ENCODE measurements at places on chromosomes 16 and 17.

DNA sequence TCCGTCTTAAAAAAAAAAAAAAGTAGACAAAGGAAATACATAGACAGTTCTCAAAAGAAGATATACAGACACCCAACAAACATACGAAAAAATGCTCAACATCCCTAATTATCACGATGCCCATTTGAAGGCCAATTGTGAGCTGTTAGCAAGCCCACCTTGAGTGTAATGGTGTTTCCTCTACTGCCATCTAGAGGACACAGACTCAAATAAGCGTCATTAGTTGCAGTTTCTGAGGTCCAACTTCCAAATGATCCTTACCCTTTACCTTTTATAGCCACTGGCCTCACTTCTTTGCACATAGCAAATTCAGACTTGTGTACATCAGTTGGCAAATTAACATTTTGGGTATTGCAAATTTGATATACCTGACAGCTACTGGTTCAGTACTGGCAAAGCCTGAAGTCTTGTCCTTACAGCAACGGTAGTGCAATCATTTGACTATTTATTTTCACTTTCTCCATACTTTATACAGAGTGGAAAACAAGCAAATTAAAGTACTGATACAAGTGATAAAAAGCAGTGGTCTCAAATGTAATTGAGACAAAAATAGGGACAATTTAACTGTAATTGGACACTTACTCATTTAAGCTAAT lies 536.3 kb upstream of the EEF2KMT start:
- no peak for DNase-seq

- no peak for DNase-seq
Observed at GRCh38 chr17:71987634-71988033, 133.2 kb upstream of the SOX9 start.

DNA sequence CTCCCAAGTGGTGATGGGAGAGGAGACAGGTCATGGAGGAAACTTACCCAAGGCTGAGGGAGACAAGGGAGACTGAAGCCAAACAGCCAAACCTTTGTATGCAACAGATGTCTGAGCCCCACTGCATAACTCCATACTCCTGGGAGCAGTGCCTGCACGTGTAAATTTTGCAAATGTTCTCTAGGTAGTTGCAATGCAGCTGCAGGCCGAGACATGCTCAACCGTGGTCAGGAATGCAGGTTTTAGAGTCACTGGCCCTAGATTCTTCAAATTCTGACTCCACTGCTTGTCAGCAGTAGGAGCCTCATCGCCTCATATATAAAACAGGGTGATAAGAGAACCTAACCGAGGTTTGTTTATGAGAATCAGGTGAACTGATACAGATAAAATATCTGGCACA lies 11.5 kb downstream of the DYNLRB2 start:
- no peak for DNase-seq

- DNase-seq, result peak; percentile 52
Observed at GRCh38 chr17:49880291-49881053, 32.6 kb upstream of the TAC4 start.

GRCh38 chr16:50265716-50266336 lies 525 bp upstream of the ADCY7 start:
- peak; percentile 32 for DNase-seq

GRCh38 chr16:26344240-26344776 lies 652.5 kb downstream of the HS3ST4 start:
- DNase-seq, result no peak

DNA sequence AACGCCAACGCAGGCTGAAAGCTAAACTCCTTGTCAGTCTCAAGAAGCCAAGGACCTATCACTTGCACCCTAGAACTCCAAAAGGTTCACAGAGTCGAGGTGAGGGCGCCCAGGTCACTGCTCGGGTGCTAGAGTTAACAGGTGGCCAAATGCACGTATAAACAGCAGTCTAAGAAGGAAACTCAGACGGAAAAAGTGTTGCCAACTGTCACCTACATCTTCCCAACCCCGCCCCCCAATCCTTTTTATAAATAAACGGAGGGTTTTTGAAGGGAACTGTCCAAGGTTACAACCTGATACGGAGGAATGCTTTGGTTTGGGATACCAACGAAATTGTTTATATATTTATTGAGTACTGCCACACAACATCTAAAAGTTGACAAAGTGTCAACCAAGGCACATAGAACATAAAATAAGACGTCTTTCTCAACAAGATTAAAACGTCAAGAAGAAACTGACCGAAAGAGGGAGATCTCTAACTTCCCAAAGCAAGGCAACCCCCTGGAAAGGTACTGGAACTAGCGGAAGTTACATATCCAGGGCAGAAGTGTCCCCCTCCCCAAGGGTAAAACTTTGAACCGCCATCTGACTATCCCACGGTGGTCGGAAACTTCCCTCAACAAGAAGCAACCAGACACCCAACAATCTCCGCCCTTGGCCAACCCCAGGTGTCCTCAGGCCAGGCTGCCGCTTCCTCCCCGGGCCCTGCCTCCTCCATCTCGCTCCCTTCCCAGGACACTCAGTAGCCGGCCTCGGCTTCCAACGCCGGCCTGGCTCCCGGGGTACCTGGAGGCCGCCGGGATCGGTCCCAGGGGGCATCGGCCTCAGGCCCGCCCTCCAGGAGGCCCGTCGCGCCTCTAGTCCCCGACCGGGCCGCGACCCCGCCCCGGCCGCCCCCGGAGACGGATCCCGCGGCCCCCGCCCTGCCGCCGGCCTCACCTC lies 982 bp downstream of the SPAG9 start:
- peak; percentile 24 for DNase-seq

DNA sequence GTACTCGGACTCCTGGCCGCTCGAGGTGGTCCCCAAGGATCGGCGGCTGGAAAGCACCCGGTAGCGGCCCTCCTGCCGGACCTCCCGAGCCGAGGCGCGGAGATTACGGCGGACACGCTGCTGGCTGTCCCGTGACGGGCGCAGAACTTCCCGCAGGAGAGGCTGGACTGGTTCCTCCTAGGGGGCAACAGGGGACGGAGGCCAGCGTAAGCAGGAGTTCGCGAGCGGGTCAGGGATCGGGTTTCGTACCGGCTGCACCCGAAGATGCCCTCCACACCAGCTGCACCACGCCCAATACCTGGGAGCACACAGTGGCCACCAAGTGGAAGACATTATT lies 341 bp downstream of the SLC7A6OS start:
- no peak for DNase-seq

GRCh38 chr17:79087428-79088143 lies 13.0 kb downstream of the ENGASE start:
- DNase-seq, result peak; percentile 64

- DNase-seq, result no peak
Observed at GRCh38 chr16:22751685-22752084, 62.3 kb upstream of the HS3ST2 start.

DNA sequence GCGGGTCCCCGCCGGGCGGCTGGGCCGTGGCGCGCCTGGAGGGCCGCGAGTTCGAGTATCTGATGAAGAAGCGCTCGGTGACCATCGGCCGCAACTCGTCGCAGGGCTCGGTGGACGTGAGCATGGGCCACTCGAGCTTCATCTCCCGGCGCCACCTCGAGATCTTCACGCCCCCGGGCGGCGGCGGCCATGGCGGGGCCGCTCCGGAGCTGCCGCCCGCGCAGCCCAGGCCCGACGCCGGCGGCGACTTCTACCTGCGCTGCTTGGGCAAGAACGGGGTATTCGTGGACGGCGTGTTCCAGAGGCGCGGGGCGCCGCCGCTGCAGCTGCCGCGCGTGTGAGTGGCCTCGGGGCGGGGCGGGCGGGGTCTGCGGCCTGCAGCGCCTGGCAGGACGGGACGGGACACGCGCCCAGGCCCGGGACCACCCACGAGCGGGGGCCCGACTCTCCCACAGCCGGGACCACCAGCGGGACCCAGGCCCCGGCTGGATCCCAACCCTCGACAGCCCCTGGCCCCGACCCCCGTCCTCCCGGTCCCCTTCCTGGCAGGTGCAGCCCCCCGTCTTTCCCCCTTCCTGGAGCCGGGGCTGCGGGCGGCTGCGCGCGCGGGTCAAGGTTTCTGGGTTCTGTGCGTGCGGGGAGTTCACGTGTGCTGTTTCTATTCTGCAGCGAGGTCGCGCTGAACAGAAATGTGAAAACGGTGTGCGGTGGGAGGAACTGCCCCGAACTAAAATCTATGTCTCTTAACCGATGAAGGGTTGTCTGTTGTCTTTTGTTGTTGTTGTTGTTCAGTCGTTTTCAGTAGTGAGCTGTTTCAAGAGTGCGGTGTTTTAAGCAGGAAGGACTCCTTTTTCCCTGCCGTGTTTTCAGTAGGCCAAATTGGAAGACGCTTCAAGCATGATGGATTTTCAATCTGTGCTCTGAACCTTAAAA lies 705 bp downstream of the FOXK2 start:
- DNase-seq, result peak; percentile 40

GRCh38 chr17:18093616-18094408 lies 6.1 kb downstream of the DRG2 start:
- no peak for DNase-seq

- no peak for DNase-seq
Observed at GRCh38 chr16:67814567-67814966, 7.9 kb downstream of the TSNAXIP1 start.

DNA sequence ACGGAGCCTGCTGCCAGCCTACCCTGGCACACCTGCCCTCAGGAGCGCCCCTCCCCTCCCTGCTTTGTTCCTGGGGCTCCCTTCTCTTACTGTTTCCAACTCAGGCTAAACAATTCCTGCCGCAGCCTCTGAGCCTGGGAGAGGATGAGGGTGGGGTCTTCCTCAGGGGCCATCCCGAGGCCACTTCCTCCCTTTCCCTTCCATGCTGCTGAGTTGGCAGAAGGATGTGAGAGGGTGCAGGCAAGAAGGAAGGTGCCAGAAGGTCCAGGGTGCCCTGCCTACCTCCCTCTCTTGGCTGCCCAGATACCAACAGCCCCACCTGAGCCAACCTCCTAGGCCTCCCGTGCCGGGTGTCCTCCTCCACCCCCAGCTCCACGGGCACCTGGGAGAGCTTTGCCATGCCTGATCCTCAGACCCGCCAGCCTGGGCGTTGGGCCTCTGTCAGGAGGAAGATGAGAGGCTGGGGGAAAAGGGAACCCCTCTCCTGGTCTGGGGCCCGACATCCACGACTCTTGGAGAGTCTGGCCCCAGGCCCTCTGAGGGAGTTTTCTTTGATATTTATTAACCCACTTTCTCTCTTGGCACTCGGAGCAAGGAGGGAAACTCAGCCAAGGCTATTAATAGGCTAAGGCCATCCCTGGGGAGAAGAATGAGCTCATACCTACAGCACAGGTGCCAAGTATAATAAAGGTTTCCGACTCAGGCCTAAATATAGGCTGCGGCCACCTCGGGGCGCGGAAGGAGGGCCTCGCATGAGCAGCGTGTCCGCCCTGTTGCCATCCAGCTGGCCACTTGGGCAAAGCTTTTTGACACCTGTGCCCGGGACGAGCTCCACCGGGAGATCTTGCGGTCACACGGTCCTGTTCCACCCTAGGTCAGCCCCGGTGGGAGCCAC lies 232.0 kb downstream of the ENGASE start:
- no peak for DNase-seq

DNA sequence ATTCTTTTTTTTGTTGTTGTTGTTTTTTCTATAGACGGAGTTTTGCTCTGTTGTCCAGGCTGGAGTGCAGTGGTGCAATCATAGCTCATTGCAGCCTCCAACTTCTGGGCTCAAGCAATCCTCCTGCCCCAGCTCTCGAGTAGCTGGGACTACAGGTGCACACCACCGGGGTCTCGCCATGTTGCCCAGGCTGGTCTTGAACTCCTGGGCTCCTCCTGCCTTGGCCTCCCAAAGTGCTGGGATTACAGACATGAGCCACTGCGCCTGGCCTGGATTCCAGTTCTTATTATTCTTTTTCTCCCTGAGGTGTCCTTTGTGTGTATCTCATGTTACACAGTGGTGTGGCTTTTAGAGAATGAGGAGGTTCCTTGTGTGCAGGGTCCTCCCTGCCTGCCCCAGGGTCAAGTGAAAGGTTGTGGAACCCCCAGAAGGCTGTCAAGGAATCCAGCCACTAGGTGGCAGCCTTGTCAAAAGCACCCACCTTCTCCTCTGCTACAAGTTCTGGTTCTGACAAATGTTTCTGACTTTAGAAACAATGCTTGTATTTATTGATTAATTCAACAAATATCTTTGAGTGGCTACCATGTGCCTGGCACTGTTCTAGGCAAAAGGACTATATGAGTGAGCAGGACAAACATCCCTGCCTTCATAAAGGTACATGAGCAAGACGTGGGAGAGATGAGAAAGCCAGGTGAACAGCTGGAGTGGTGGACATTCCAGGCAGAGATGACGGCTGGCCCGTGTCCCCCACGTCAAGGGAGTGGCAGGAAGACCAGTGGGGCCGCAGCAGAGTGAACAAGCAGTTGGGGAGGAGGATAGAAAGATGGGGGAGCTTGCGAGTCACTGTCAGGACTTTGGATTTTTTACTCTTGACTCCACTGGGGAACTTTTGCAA lies 112.4 kb downstream of the SPECC1 start:
- peak; percentile 61 for DNase-seq

Measured in CD8-positive, alpha-beta memory T cell (primary cell).